ENCODE measurements at places on chromosomes 7 and 10.

DNA sequence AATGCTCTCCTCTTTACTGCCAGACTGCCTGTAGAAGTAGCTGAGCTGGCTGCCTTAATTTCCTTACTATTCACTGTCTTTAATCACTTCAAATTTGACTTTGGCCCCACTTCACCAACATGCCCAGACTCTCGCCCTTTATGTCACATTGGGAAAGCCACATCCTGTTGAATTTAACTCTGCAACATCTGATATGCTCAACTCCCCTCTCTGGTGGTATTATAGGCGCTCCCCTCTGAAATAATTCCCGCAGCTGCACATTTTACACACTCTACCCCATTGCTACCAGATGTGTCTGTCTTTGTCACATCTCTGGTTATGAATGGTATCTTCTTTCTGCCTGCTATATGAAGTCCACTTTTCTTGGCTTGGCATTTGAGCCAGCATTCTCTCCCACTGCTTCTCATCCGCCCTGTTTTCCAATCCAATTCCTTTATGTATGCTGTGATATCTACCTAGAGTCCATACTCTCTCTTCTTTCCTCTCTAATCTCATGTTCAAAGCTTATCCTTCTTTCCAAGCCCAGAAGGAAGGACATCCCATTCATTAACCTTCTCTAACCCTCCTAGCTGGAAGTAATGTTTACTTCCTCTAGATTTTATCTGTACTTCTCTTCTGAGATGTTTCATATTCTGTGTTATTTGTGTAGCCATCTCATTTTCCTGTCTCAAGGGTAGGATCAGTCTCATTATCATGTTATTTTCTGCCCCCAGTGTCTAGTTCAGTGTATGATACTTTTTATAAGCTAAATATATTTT is 134.5 kb downstream of the ST7 start:
- DNase-seq, result no peak

DNA sequence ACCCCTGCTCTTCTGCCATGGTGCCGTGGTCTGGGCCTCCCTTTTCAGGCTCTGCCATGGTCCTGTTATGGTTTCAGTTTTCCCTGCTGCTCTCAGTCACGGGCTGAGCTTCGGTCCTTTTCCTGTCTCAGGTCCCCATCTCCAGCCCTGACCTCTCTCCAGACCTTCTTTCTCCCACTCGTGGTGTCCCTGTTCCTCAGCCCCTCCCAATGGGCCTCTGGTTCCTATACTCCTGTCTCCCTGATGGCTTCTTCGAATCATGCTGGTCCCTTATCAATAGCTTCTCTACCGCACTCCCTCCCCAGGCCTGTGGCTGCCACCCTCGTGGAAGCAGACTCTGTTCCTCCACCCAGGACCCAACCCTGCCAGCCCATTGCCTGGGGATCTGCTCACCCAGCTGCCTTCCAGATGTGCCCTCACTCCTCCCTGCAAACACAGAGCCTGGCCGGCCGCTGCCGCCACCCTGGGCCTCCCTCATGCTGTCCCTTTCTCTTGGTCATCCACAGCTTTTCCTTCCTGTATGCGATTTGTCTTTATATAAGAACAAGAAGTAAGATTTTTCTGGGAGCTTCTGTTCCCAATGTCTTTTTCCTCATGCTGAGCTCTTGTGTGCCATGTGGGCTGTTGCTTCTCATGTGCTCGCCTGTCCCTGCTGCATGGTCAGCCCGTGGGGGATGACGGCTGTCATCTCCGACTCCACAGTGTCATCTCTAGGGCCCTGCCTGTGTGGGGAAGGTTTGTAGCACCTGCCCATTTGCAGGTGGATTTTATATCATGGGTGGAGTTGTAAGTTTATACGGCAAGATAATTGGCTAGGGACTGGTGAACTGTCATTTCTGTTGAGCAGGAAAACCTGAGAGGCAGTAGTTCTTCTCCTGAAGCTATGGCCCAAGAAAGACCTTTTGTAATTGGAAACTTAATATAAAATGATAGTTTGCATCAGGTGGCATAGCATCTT is 126.7 kb downstream of the NT5C2 start:
- DNase-seq, result no peak

DNA sequence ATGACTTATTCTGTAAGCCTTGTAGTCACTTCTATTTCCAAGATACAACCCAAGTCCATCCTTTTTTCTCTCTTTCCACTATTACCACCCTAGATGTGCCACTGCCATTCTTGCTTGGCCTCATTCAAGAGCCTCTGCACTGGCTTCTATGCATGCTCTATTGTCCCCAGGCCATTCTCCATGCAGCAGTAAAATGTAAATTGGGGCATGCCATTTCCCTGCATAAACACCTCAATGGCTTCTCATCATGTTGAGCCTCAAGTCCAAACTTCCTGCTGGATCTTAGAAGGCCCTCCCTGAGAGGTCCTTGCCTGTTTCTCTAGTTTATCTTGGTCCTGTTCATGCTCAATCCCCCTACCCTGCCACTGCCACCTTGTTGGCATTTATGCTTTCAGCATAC is 23.2 kb upstream of the WDFY4 start:
- no peak for DNase-seq

- DNase-seq, result no peak
Observed at GRCh38 chr7:108079276-108079647, 50.9 kb downstream of the LAMB4 start.

DNA sequence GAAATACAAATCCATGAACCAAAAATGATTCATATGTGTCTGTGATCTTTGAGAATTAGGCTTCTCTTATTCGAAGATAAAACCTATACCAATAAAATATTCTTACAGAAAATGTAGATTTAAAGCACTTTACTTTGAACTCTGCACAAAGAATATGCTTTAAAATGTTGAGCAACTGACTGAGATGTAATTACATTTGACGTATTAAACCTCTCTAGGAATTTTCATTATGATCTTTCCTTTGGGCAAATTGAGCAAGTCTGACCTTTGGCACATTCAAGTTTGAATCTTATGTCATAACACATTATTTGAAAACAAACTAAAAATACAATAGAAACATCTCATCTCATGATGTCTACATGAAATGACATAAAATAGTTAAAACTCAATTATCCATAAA is 69.2 kb upstream of the AHR start:
- DNase-seq, result no peak

- no peak for DNase-seq
Observed at GRCh38 chr10:7133278-7133677, 277.6 kb downstream of the SFMBT2 start.

GRCh38 chr7:28362812-28363211 is 49.5 kb upstream of the CREB5 start:
- no peak for DNase-seq

DNA sequence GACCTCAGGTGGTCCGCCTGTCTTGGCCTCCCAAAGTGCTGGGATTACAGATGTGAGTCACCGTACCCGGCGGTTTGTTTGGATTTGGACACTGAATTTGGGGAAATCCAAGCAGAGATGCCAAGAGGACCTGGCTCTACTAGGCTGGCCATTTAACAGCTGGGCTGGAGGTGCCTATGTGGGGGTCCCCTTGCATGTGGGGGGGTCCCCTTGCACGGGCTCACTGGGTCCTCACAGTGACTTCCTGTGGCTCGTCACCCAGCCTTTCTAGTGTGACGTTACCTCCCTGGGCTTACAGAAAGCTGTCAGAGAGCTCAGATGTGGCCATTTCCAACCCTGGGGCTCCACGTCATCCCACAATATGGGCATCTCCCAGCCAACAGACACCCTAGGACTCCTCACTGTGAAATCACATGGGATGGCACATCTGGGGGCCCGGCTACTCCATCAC is 49.3 kb upstream of the GNA12 start:
- DNase-seq, result no peak

DNA sequence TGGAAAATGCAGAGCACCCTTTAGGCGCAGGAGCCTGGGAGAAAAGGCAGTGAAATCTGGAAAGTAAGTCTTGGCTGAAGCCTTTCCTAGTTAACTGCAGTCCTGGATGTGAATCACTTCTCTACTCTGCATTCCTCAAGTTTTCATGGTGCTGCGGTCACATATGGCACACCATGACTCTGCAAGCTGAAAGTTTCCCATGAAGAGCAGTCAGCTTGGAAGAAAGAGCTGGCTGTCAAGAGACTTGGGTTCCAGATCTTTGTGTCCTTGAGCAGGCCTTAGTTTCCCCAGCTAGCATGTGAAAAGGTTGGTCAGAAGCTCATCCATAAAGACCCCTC is 548.3 kb downstream of the SORCS3 start:
- no peak for DNase-seq

GRCh38 chr7:98687111-98687751 is 70.1 kb downstream of the NPTX2 start:
- no peak for DNase-seq

- no peak for DNase-seq
Observed at GRCh38 chr7:86653919-86654659, 10.4 kb downstream of the GRM3 start.

GRCh38 chr10:75100764-75101291 is 10.6 kb upstream of the SAMD8 start:
- no peak for DNase-seq

GRCh38 chr10:93223336-93223735 is 149.6 kb downstream of the CYP26A1 start:
- no peak for DNase-seq

- no peak for DNase-seq
Observed at GRCh38 chr10:123038782-123039631, 30.2 kb downstream of the ACADSB start.

DNA sequence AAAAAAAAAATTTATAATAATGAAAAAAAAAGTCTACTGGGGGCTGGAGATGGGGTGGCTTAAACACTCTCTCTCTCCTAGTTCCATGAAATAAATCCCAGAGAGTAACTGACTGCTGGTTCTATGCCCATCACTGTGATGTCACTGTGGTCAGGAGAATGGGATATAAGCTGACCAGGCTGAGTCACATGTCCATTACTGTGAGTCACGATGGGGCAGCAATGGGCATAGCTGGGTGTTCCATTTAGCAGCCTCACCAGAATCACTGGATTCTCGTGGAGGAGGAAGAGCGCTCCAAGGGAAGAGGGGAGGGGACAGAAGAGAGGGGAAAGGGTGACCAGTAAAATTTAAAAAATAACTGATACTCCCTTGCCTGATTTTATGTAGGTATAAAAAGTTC is 37.1 kb downstream of the MASTL start:
- no peak for DNase-seq

DNA sequence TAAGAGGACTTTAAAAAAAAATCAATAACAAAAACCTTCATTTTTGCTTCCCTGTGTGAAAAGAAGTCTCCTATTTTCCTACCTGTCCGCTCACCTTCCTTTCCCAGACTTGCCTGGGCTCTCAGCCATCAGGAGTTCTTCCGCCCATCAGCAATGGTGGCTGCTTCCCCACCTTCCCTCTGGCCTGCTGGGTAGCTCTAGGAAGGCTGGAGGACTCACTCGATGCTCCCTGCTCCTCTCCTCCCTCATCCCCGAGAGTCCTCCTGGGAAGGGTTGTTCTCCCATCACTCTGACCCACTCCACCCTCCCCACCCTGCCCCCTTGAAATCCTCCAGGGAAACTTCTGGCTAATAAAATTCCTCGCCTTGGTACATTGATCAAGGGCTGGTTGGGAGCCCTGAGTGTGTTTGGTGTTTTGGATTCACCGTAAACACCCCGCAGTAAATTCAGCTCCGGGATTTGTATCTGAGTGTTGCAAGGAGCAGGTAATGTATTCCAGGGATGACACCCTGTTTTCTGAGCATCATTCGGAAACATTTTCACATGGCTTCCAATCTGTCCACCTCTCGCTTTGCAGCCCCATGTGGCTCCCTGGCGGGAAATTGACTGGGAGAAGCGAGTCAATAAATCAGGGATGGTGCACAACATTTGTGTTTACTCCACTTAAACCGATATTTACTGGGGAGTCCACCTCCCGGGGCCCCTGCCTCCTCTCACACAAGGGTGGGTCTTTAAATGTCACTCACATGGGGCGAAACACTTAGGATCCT is 126.4 kb upstream of the SDK1 start:
- no peak for DNase-seq

DNA sequence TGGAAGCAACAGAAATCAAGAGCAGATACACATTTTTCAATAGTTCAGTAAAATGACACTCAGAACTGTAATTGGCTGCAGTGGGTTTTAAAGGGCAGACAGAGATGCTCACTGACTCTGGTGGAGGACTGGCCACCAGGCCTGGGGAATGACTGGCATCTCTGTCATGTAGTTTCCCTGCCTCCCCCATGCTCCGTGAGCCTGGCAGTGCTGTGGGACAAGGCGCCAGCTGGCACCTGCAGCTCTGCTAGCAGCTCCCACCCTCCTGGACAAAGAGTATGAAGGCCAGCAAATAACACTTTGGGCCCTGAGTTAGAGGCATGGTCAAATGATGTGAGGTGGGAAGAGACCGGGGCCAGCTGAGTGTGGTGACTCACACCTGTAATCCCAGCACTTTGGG is 15.0 kb downstream of the TSPAN33 start:
- DNase-seq, result no peak

DNA sequence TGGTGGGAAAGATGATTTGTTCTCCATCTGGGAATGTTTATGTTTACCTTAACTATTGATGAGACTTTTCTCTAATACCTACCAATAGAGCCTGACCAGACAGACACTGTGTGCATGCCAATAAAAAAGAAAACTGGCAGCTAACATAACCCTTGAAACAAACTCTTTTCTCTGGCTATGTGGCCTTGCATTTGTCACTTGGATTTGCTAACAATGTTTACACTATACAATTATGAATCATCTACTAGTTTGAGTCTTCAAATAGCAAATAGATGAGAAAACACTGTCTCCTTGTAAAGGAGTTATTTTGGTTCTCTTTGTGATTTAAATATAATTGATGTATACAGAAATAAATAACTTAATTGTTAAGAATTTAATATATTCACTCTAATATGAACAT is 273.1 kb downstream of the SEMA3D start:
- no peak for DNase-seq

Measured in stimulated activated CD8-positive, alpha-beta memory T cell treated with anti-CD3 and anti-CD28 coated beads, Interleukin-4, amount 100 ng/mL, for 24 hours (primary cell).